ENCODE measurements at places on chromosomes 4 and X.

GRCh38 chr4:124199755-124200154 is 512.8 kb downstream of the ANKRD50 start:
- DNase-seq: no peak

- no peak for DNase-seq
Observed at GRCh38 chrX:133847340-133847994, 137.9 kb downstream of the GPC3 start.

DNA sequence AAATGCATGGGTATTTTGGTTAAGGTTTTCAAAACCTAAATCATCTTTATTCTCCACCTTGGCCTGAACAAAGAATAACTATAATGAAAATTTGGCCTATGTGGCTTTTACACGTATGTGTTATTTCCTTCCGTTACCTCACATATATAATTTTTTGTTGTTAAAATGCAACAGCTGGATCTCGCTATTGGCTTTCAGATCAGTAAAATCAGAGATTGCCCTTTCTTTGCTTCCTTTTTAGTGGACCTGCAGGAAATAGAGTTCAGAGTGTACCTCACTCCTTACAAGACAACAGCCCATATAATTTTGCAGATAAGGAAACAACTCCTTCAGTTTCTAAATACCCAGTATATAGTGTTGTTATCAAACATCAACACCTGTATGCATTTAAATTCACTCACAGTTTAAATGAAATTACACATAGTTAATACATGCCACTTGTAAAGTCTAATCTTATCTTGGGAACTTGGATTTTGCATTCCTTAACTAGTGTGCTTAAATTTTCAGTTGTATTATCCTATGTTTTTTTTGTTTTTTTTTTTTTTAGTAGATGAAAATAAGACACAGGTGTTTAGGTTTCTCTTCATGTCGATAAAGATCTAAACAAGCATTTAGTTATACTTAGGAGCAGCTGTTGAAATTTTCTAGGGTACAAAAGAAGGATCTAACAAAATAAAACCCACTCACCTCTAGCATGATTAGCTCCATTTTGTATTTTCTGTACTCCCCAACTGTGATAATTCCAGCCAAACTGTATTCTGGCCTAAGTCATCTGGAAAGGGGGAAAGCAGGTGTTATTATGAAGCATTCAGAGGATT is 96.2 kb upstream of the SPRY1 start:
- no peak for DNase-seq

DNA sequence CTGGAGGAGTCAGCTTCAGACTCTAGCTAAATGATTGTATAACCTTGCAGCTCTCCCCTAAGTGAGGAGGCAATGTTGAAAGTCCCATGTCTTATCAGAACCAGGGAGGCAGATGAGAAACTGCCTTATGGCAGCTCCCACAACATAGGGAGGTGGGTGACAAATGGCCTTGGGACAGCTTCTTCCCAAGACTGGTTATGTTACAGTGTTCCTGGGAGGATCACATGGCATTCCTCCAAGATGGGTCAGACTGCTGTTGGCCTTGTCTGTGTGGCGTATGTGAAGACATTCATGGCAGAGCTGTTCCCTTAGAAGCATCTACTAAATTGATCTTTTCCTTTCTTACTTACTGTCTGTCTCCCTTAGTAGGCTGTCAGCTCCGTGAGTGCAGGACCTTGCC is 42.0 kb downstream of the HPRT1 start:
- DNase-seq: no peak

GRCh38 chr4:16140879-16141249 is 57.0 kb upstream of the PROM1 start:
- no peak for DNase-seq

DNA sequence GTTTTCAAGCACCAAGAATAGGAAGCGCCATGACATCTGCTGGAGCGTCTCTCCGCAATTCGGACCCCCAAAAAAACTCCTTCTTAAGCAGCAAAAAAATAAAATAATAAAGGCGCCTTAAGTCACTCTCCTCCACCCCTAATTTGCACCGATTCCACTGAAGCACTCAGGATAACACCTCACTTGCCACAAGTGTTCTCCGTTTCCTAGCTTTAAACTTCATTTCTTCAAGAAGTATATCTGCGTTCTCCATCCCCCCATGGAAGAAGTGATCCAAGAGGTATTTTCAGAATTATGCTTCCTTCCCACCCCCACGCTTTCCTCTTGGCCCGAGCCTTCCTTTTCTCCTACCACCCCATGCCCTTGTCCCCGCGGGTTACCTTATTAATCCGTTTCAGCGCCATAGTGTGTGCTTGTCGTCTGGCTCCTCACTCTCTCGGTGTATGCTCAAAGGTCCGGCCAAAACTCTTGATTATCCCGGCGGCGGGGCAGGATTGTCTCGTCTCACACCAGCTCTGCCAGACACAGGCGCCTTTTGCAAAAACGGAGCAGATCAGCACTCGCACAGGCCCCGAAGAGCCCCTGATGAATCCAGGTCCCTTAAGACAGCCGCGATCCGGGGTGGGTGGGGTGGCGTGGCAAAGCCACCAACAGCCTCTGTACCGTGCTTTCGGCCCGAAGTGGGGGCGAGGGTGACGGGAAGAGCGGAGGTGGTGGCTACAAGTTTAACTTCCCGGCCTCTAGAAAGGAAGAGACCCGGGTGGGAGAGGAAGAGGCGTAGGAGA is 1.1 kb downstream of the UBE2D3 start:
- no peak for DNase-seq

DNA sequence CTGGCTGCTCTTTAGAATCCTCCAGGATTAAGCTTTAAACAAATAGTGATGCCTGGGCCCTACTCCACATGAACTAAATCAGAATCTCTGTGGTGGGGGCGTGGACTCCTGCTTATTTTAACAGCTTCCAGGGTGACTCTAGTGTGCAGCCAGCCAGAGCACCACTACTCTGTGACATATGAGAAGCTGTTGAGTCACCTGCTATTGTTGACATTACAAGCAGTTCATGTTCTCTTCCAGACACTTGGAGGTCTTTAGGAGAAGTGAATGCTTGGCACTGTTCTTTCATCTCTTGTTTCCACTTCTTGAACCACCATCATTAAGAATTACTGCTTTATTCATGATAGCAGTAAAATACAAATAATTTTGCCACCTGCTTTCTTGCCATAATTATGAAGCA is 426 bp upstream of the C4orf51 start:
- DNase-seq: no peak

DNA sequence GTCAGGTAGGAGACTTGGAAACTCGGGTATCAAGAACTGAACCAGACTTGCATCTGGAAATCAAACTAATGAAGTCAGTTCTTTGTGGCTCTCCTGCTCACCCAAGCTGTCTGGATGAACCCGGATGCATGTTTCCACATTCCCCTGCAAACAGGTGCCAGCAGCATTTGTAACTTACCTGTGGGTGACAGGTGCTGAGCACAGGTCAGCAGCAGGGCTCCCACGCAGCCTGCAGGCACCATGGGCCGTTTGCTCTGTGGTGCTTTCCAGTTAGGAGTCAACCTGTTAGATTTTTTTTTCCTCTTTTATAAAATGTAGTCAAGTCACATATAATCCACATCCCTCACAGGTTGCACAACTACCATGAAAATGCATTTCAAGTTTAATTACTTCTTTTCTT is 385.6 kb upstream of the ADGRL3 start:
- DNase-seq: no peak

DNA sequence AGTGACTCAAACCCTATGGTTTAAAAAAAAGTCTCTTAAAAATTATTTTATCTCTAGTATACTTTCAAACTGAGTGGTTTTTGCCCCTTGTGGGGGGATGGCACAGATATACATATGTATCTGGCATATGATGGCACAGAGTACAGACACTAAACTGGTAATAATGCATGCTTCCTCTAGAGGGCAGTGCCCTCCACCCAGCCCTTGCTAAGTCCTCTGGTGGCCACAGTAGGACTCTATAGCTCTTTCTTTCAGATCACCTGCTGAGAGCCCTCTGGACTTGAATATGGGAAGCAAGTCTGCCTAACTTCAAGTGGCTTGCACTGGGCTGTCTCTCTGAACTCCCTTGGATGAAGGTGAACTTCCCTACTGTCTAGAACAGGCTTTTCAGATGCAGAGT is 66.3 kb downstream of the TSPAN7 start:
- DNase-seq: peak; percentile 9

- DNase-seq: no peak
Observed at GRCh38 chr4:33998291-33998690, 2246.0 kb downstream of the ARAP2 start.

DNA sequence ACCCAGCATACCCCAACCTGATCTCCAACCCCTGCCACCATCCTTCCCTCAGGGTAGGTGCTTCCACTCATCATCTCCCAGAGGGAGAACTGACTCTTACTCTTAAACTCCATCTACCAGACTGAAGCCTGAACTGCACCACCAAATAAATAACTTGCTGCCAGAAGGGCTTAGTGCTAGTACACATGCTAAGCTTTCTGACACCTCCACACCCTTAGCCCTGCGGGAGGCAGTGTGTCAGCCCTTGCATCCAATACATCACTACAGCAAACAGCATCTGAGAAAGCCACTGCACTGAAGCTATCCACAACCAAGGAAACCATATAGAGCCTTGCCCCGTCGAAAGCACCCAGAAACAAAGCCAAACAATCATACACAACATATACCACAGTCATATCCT is 68.6 kb upstream of the MCF2 start:
- DNase-seq: no peak

GRCh38 chr4:174523025-174523693 is 871 bp upstream of the HPGD start:
- DNase-seq: no peak

GRCh38 chr4:8771258-8771590 is 100.4 kb downstream of the HMX1 start:
- DNase-seq: no peak

DNA sequence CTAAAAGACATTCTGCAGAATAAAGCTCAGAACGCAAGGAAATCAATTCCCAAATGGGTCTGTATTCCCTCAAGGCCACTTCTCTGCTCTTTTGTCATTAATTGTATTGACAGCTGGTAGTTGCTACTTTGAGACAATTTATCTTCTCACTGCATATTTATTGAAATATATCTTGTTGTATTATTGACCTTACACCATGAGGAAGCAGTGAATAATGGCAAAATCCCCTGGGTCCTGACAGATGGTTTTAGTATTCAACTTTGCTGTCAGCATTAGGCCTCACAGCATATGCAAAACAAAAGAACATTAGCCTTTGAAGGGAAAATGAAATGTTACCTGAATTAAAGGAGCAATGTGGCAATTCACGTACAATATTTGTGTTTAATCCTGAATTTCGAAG is 406.1 kb upstream of the TRAM1L1 start:
- DNase-seq: no peak

- DNase-seq: no peak
Observed at GRCh38 chrX:115579327-115579726, 18.4 kb downstream of the PLS3 start.

GRCh38 chrX:39653691-39654090 is 444.1 kb downstream of the BCOR start:
- DNase-seq: no peak

- no peak for DNase-seq
Observed at GRCh38 chr4:42703813-42704212, 46.9 kb upstream of the ATP8A1 start.

- no peak for DNase-seq
Observed at GRCh38 chr4:176377780-176378179, 58.0 kb downstream of the SPCS3 start.

- DNase-seq: no peak
Observed at GRCh38 chr4:117421706-117422105, 336.3 kb upstream of the TRAM1L1 start.

DNA sequence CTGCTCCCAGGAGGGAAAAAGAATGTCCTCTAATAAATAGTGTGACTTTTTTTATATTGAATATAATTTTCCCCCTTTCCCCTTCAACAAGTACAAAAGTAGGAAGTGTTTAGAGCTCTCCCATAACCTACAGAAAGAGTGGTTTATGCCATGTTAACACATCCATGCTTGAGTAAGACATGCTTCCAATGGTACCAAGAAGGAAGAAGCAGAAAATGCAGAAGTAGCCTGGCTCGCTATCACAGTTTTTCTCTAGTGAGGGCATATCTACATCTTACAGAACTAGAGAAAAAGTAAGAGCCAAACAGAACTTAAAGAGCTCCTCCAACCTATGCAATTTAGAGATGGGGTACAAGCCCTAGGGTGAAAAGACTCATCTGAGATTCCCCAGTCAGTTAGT is 82.5 kb downstream of the ARHGEF9 start:
- no peak for DNase-seq

GRCh38 chr4:17633600-17633999 is 19.2 kb downstream of the MED28 start:
- DNase-seq: no peak

GRCh38 chr4:84916227-84916626 is 50.3 kb downstream of the WDFY3 start:
- no peak for DNase-seq

DNA sequence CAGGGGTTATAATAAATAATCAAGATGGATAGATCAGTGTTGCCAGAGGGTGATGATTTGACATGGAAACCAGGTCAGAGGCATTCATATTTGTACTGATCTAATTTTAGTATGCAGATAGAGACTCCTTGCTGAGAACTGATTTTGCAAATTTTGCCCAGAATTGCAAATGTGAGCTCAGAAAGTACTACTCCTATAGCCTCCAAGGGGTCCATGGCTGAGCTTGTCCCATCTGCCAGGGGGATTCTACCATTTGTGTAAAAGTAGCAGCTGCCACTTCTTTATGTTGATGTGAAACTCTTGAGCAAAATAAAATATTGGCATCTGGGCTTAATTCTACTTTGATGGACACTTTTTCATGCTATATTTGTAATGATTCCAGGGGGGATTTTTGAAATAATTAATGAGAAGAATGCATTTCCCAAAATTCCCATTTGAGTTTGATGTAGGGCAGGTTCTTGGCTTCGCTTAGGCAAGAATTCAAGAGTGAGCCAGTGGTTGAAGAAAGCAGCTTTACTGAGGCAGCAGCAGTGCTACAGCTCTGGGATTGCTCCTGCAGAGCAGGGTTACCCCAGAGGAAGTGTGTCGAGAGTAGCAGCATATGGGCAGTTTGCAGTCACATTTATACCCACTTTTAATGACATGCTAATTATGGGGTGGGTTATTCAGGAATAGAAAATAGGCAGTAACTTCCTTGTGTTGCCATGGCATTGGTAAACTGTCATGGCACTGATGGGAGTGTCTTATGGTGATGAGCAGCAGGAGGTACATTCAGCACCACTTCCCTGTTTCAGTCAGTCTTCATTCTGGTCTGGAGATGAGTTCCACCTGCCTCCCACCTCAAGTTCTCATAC is 38.7 kb upstream of the DCLK2 start:
- no peak for DNase-seq

- peak; percentile 43 for DNase-seq
Observed at GRCh38 chrX:17737986-17738713, 857 bp downstream of the SCML1 start.
